ENCODE measurements at places on chromosomes 1 and 21.

DNA sequence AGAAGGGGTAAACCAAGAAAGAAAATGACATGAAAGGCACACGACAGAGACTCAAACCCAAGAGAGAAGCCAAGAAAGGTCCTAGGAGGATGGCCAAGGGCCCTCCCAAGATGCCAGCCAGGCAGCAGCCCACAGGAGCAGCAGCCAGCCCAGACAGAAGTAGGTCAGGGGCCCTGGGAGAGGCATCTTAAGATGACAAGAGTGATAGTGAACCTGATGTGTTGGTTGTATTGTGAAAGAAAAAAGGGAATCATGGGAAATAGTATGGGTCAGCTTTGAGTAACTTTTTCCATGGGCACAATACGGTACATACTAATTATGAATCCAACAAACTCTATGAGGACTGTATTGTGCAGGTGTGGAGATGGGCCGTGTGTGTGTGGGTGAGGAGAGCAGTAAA is 3.3 kb downstream of the CCSAP start:
- no peak for DNase-seq

DNA sequence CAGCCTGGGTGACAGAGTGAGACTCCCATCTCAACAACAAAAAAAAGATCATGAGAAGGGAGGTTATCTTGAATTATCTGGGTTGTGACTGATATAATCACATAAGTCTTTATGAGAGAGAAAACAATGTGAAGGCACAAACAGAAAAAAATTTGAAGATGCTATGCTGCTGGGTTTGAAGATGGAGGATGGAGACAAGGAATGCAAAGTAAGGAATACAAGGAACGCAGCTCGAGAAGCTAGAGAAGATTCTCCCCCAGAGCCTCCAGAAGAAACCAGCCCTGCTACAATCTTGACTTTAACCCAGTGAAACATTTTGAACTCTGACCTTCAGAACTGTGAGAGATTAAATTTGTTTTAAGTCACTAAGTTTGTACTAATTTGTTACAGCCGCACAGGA is 15.1 kb downstream of the EVI5 start:
- no peak for DNase-seq

GRCh38 chr1:163168053-163168452 is 34.7 kb downstream of the RGS5 start:
- DNase-seq, result no peak

- no peak for DNase-seq
Measured at GRCh38 chr1:91014475-91014874, 7.4 kb downstream of the ZNF644 start.

DNA sequence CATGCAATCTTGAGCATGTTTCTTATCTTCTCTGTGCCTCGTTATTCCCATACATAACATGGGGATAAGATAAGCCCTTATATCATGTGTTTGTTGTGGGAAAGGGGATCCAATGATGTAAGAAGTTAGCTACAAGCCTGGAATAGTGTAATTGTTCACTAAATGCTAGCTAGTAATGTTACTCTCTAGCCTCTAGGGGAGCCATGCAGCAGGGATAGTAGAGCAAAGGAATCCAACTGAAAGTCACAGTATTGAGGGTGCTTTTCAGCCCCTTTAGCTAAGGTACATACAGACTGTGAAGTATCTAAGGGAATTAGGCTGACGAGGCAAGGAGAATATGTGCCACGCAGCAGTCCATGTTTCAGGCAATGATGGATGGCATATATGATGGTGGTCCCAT is 46.9 kb downstream of the IL23R start:
- DNase-seq, result no peak

DNA sequence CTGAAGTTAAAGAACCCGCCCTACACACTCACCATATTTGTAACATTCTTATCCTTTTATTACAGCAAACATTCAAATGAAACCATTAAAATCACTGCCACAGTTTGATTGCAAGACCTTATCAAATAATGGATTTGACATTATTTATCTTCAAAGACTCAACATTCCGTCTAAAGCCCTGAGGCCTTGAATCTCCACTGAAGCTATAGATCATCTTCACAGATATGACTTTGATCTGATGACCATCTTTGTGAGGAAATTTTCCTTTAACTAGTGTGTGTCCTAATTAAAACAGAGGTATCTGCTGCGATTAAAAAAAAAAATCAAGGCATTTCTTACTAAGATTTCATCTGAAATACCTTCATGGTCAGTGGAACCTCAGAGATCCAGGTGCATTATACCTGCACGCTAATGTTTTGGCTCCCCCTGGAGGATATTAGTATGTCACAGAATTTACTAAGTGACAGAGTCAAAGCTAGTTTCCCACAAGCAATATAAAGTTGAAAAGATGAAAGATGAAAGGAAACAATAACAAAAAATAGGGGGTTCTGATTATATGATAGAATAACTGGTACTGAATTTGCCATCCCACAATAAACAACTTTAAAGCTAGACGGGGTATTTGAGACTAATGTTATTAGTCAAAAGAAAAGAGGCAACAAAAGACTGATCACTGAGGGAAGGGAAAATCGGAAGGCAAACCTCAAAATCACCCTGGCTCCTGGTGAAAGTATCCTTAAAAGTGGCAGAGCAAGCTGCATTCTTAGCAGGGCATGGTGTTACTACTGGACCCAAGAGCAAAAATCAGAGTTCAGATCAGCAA is 923.4 kb downstream of the NCAM2 start:
- no peak for DNase-seq

DNA sequence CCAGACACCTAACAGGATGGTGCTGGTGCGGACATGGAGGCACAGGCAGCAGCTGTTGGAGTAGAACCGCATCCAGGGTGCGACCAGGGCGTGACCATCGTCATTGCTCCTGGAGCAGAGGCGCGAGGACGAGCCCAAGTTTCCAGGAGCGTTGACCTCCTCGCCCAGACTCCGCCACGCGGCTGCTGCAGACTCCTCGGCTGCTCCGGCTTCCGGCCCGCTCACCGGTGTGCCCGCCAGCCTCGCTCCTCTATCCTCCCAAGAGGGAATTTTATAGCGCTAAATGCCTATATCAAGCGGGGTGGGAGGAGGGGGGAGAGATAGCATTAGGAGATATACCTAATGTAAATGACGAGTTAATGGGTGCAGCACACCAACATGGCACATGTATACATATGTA is 5.3 kb upstream of the S100A12 start:
- no peak for DNase-seq

- no peak for DNase-seq
Measured at GRCh38 chr1:112002514-112002913, 13.0 kb upstream of the KCND3 start.

- no peak for DNase-seq
Measured at GRCh38 chr1:179351281-179351680, 14.5 kb upstream of the AXDND1 start.

All from activated T-cell treated with anti-CD3 and anti-CD28 coated beads, Interleukin-2, amount 50 U/mL, for 24 hours (primary cell).